ENCODE measurements at places on chromosomes 3 and 15. TPM values are rescaled to one million over a fixed set of nuclear protein-coding genes. Genes with fewer than 3 reads are reported as not detected.

GRCh38 chr3:155335724-155336354, 42.4 kb upstream of the STRIT1 start:
- no peak for DNase-seq

DNA sequence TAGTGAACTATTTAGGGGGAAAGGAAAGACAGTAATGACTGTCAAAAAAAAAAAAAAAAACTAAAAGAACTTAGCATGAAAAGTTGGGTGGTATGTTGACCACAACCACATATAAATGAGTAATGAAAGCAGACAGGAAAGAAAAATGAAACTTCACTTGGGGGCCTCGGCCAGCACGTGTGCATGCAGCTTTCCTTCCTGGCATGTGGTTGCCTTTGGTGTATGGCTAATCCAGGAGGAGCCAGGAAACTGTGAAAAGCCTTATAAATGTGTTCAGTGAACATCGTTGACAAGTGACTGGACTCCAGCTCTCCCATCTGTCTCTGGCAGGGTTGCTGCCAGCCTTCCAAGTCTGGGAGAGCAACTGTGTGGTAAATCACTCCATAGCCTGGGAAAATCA, 195.1 kb downstream of the DTWD1 start:
- DNase-seq: peak; percentile 9

- no peak for DNase-seq
These were observed 3.9 kb downstream of the LRRK1 start for GRCh38 chr15:100923076-100923475.

DNA sequence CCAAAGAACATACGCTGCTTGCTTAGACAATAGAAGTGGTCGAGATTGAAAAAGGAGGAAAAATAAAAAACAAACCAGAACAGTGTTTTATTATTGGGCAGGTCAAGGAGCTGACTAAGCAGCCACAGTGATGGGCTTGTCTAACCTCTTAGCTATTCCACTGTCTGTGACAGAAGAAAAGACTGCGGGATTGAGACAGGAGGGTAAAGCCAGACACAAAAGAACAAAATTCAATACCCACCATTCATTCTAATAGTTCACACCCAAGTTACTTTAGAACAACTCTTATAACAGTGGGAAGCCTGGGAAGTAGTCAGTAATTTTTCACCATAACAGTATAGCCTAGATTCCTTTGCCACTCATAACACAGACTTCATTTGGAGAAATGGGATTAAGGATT, 435.4 kb downstream of the MFSD1 start:
- no peak for DNase-seq

- no peak for DNase-seq
These were observed 8.9 kb upstream of the CMTM8 start for GRCh38 chr3:32229565-32229964.

- DNase-seq: peak; percentile 79
These were observed 37.5 kb downstream of the TGFBR2 start for GRCh38 chr3:30643763-30644462.

DNA sequence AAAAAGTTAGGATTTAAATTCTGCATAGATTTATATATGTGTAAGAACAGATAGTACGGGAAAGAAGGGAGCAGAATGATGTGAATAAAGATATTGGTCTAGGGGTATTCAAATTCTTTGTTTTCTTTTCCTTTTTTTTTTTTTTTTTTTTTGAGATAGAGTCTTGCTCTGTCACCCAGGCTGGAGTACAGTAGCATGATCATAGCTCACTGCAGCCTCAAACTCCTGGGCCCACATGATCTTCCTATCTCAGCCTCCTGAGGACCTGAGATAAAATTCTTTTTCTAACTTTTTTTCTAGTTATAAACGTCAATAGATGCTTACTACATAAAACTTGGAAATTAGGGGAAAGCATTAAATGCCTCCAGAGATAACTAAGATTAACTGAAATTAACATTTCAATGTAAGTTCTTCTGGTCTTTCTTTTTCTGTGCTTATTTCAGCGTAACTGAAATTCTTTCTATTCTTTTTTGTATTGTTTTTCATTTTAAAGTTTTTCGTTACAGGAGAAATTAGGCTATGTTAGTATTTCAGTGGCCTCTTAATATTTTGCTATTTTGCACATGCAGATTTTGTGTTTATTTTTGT, 29.2 kb downstream of the UBE2Q2 start:
- no peak for DNase-seq

The MELTF gene
- total RNA-seq: 4.3 TPM

DNA sequence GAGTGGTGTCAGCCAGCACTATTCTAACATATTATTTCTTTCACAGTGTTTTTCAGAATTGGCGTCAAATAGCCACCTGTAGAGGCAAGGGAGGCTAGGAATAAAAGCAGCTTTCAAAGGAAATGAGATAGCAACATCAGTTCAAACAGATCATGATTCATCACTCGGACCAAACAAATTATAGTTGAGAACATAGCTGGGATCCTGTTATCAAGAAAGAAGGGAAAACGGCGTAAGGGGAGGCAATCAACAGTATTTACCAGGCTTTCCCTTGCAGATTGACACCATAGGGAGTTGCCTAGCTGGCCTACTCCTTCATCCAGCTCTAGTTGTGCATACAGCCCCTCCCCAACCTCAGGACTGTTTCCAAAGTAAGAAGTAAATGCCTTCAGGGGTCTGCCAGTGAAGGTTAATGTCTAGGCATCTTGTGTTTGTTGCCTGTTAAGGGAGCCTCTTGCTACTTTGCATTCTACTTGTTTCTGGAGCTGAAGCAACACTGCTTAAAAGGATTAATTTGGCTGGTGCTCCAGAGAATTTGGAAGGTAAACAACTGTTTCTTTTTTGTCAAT, 286.5 kb downstream of the NSUN3 start:
- no peak for DNase-seq

The PPP1R14D gene
- total RNA-seq: not detected

GRCh38 chr3:73707772-73708171, 83.0 kb upstream of the PDZRN3 start:
- no peak for DNase-seq

DNA sequence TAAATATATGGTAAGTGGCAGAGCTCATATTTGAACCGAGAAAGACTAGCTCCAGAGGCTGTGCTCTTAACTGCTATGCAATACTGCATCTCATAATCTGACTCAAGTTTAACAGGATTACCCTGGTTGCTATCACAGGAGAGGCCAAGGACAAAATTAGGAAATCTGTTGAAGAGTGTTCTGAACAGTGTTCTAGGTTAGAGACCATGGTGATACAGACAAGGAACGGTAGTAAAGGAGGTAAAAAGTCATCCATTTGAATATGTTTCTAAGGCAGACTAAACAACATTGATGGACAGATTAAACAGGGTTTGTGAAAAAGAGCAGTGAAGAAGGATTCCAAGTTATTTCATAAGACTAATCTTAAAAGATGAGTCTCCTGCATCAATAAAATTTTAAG, 22.1 kb downstream of the PLOD2 start:
- DNase-seq: no peak

- no peak for DNase-seq
These were observed 240.2 kb downstream of the SCAPER start for GRCh38 chr15:76664895-76665294.

DNA sequence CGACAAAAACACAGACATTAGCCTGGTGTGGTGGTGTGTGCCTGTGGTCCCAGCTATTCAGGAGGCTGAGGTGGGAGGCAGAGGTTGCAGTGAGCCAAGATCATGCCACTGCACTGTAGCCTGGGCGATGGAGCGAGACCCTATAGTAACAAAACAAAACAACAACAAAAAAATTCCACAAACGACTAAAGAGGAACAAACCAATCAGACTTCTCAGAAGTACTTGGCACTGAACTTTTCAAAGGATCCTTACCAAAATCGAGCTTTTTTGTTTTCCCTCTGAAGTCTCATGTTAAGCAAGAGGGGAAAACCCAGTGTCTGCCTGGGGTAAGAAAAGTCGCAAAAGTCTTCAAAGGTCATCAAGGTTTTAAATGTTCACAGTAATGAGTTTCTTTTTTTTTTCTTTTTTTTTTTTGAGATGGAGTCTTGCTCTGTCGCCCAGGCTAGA, 30.1 kb upstream of the TFRC start:
- peak; percentile 52 for DNase-seq

- no peak for DNase-seq
These were observed 34.0 kb upstream of the SLC6A11 start for GRCh38 chr3:10781981-10782380.

- DNase-seq: no peak
These were observed 8.9 kb downstream of the NRG4 start for GRCh38 chr15:76003364-76003763.

The GHSR gene
- not detected for total RNA-seq

The UQCRC1 gene
- total RNA-seq: 231 TPM

- no peak for DNase-seq
These were observed 75.2 kb downstream of the CHRNA7 start for GRCh38 chr15:32105258-32106241.

- DNase-seq: no peak
These were observed 220.7 kb downstream of the GBE1 start for GRCh38 chr3:81540787-81541186.

DNA sequence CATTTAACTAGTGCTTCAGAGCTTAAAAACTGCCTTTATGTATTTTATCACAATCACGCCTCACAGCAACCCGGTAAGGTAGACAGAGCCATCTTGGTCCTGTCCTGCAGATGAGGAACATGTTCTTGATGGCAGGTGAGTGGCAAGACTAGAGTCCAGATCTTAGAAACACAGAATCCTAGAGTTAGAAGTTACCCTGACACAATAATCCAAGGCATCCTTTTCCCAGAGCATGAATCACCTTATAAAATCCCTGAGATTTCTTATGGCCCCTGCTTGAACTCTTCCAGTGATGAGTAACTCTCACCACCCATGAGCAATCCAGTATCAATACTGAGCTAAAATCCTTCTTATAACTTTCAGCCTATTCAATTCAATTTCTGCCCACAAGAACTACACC, 16.9 kb downstream of the POPDC2 start:
- no peak for DNase-seq

The ALS2CL gene
- 3.3 TPM for total RNA-seq

DNA sequence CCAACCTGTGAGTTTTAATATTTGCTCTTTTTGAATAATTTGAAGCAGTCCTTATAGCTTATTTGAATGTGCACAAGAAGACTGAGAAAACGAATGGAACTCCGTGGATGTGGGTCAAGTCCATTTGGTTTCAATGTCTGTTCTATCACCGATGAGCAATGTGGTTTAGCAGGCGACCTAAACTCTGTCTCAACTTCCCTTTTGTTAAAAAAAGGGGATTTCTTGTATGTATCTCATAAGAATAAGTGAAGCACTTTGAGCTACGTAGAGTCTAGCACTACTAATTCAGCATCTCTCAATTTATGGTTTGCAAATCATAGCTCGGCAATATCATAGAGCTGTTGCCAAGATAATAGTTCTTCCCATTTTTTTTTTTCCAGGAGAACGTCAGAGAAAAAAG, 4.6 kb upstream of the SKIL start:
- no peak for DNase-seq

The CNTN4 gene
- total RNA-seq: not detected

DNA sequence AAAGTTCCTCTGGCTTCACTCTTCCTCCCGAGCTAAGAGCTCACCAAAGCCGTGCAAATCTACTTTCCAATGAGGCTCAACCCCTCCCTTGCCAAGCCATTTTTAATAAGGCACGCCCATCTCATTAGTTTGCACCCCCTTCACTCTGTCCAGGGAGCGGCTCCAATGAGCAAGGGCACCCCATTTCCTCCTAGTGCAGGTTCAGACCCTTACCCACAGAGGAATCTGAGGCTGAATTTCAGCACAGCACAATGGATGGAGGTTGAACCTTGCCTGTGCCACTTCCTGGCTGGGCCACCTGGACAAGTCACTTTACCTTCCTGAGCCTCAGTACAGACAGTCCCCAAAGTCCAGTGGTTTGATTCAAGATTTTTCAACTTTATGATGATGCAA, 25.4 kb downstream of the XPC start:
- DNase-seq: no peak

The TMEM45A gene
- 3.1 TPM for total RNA-seq

The APH1B gene
- 6.5 TPM for total RNA-seq

The SMCO1 gene
- not detected for total RNA-seq

GRCh38 chr3:17840126-17840525, 97.7 kb upstream of the TBC1D5 start:
- no peak for DNase-seq

The EFCAB12 gene
- 0.56 TPM for total RNA-seq

The TNNC1 gene
- total RNA-seq: 4.2 TPM

Data from activated CD4-positive, alpha-beta T cell treated with anti-CD3 and anti-CD28 coated beads for 36 hours (primary cell).